ENCODE measurements at places on chromosomes 5 and 9. TPM values are rescaled to one million over a fixed set of nuclear protein-coding genes. Genes with fewer than 3 reads are reported as not detected.

- H3K4me3 ChIP-seq = no peak overlapping the region
- H3K36me3 ChIP-seq = peaks cover 8% of the 10 kb centered on the region
- H3K27me3 ChIP-seq = peaks cover 67% of the 10 kb centered on the region
- H3K4me1 ChIP-seq = peaks cover 23% of the 10 kb centered on the region
These were observed 8.2 kb downstream of the NR2F1-AS1 start for GRCh38 chr5:93572608-93573353.

EIF4EBP3 gene
- polyA plus RNA-seq = 79.6 TPM

GRCh38 chr5:151107738-151108520 lies 27.1 kb upstream of the TNIP1 start:
- H3K4me1 ChIP-seq = peaks cover 4% of the 10 kb centered on the region
- no peak overlapping the region for H3K4me3 ChIP-seq
- no peaks in the 10 kb centered on the region for H3K27me3 ChIP-seq
- no peak for DNase-seq

CBY3 gene
- 0.62 TPM for polyA plus RNA-seq

GRCh38 chr5:72369301-72369700 lies 49.1 kb downstream of the PTCD2 start:
- no peak overlapping the region for H3K27ac ChIP-seq
- peaks cover 7% of the 10 kb centered on the region for H3K36me3 ChIP-seq
- no peaks in the 10 kb centered on the region for H3K4me1 ChIP-seq

DNA sequence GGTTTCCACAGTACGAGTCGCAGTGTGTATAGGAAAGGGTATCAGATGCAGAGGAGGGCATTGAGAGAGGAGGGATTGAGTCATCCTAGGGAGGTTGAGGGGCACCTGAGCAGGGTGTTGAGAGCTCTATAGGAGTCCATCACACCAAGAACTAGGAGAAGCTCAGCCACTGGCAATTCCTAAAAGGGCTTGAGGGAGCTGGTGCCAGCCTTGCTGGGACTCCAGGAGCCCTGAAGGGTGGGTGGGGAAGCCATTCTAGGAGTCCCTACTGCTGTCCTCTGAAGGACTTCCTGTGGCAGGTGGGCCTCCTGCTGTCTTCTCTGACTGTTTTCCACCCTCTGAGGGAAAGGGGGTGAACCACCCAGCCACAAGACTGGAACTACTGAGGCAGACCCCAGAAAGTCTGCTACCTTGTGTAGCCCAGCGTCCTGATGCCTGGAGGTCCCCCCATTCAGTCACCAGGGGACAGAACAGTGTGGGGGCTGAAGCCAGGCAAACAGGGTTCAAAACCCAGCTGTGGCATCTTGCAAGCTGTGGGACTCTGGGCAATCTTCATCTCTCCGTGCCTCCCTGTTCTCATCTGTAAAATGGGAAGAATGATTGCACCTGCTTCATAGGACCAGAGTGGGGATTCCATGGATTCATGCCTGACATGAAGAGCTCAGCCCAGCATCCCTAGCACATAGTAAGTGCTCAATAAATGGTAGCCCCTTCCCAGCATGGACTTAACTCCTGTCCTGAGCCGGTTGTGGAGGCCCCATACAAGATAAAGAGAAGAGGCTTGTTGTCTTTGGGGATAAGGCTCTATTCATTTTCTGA lies 149.5 kb downstream of the C9orf50 start:
- no peak for DNase-seq
- no peaks in the 10 kb centered on the region for H3K36me3 ChIP-seq
- peaks cover 6% of the 10 kb centered on the region for H3K4me1 ChIP-seq

WDR38 gene
- not detected for polyA plus RNA-seq

DNA sequence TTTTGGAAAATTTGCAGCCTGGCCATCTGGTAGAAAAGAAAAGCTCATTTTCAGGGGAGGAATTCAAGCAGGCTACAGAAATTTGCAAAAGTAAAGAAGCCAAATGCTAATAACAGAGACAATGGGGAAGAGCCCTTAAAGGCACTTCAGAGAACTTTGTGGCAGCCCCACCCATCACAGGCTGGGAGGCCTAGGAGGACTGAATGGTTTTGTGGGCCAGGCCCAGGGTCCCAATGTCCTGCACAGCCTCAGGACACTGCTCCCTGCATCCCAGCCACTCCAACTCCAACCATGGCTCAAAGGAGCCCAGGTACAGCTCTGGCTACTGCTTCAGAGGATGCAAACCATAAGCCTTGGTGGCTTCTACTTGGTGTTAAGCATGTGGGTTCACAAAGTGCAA lies 44.3 kb downstream of the PTPDC1 start:
- H3K27ac ChIP-seq = no peak overlapping the region
- no peaks in the 10 kb centered on the region for H3K4me1 ChIP-seq
- no peak overlapping the region for H3K4me3 ChIP-seq
- DNase-seq = no peak

PFN3 gene
- not detected for polyA plus RNA-seq

TAF11L10 gene
- polyA plus RNA-seq = not detected

DNA sequence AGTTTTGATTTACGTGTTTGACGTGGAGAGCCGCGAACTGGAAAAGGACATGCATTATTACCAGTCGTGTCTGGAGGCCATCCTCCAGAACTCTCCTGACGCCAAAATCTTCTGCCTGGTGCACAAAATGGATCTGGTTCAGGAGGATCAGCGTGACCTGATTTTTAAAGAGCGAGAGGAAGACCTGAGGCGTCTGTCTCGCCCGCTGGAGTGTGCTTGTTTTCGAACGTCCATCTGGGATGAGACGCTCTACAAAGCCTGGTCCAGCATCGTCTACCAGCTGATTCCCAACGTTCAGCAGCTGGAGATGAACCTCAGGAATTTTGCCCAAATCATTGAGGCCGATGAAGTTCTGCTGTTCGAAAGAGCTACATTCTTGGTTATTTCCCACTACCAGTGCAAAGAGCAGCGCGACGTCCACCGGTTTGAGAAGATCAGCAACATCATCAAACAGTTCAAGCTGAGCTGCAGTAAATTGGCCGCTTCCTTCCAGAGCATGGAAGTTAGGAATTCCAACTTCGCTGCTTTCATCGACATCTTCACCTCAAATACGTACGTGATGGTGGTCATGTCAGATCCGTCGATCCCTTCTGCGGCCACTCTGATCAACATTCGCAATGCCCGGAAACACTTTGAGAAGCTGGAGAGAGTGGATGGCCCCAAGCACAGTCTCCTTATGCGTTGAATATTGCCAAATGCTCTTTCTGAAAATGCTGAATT lies 850 bp downstream of the RRAGA start:
- peaks cover 54% of the 10 kb centered on the region for H3K4me1 ChIP-seq
- H3K36me3 ChIP-seq = peaks cover 10% of the 10 kb centered on the region
- peak overlapping the region; percentile 97 for H3K4me3 ChIP-seq
- peak overlapping the region; percentile 96 for H3K27ac ChIP-seq
- no peak for DNase-seq
- no peaks in the 10 kb centered on the region for H3K27me3 ChIP-seq

DNA sequence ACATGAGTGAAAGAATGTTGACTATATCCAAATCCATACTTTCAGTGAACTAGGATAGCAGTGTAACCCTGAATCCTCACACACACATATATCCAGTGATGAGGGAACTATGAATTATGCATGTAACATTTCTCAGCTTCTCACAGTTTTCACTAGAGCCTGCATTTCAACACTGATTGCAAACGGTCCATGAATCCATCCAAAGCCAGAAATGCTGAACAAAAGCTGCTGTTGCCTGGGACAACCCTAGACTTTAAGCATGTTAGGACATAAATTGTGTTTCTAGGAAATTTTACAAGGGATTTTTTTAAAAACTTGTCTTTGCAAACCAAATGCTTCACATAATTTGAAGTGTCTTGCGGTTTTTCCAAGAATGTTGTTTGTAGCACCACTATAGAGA lies 2010.0 kb upstream of the WWC1 start:
- no peak overlapping the region for H3K4me3 ChIP-seq
- no peaks in the 10 kb centered on the region for H3K36me3 ChIP-seq

DNA sequence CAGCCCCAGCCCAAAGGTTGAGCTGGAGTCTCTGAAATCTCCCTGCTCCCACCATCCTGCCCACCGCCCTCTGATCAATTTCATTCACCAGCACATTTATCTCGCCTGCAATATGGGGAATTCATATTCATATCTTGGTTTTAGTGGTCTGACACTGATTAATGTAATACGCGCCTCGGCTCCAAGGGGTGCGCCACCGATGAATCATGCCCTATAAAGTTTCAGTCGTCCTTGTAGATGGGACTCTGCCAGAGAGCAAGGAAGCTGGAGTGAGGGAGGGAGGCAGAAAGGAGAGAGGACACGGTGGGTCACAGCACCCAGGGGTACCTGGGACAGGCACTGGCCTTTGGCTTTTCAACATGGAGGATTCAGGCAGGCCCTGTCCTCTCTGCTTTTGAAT lies 8.9 kb downstream of the IRX1 start:
- peaks cover 6% of the 10 kb centered on the region for H3K4me1 ChIP-seq
- H3K27ac ChIP-seq = no peak overlapping the region
- DNase-seq = no peak
- peaks cover 62% of the 10 kb centered on the region for H3K27me3 ChIP-seq
- H3K36me3 ChIP-seq = peaks cover 12% of the 10 kb centered on the region
- H3K4me3 ChIP-seq = no peak overlapping the region

DNA sequence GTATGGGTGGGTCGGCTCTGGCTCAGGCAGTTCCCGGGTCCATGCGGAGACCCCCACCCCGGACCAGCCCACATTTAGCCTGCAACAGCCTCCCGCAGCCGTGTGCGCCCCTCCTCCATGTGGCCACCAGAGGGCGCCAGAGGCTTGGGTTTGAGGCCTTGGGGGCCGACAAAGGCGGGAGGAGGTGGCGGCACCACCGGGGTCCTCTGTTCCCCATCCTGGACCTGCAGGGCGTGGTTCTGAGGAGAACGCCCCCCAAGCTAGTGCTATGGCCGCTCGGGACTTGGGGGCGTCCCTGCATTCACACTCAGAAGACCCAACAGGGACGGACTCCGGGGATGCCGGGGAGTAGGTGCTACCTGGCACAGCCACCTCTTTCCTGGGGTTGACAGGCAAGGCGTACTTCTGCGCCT lies 16.5 kb downstream of the ASS1 start:
- DNase-seq = peak; percentile 71
- H3K27me3 ChIP-seq = peaks cover 9% of the 10 kb centered on the region
- H3K36me3 ChIP-seq = no peaks in the 10 kb centered on the region
- H3K4me1 ChIP-seq = peaks cover 4% of the 10 kb centered on the region
- H3K4me3 ChIP-seq = no peak overlapping the region

GRCh38 chr5:144844086-144844485 lies 673.4 kb downstream of the KCTD16 start:
- H3K27me3 ChIP-seq = no peaks in the 10 kb centered on the region
- no peaks in the 10 kb centered on the region for H3K36me3 ChIP-seq
- H3K4me3 ChIP-seq = no peak overlapping the region
- no peaks in the 10 kb centered on the region for H3K4me1 ChIP-seq
- H3K27ac ChIP-seq = no peak overlapping the region
- DNase-seq = no peak

DNA sequence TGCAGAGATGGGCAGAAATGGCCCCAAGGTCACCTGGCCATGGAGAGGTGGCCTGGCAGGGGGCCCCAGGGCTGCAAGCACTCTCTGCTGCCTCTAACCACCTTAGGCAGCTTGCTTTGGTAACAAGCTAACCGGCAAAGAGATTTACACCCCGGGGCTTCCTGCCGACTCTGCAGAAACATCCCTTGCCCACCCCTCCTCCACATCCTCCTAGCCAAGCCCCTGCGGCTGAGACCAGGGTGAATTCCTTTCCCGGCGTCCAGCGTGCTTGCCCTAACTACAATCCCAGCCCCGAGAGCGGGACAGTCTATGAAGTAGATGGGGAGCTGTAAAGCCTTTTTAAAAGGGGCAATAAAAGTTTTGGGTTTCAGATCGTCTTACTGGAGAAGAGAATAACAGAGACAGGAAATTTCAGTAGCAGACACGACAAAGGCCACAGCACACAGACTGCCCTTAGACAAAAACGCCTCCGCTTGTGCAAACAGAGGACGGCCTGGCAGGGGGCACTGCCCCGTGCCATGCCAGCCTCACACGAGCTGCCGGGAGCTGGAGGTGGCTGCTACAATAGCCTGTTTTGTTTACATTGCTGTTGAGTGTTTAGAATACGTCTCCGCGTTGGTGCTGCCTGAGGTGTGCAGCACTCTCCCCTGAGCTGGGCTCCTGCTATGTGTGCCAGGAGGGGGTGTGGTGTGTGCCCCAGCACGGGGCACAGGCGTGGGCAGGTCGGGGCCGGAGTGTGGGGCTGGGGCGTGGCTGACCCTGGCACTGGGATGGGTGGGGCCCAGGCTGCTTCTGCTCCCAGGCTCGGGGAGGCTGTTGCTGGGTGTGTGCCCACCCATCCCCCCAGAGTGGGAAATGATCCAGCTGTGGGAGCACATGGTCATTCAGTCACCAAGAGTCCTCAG lies 15.3 kb downstream of the MYMK start:
- peak overlapping the region; percentile 92 for H3K4me3 ChIP-seq
- peak overlapping the region; percentile 91 for H3K27ac ChIP-seq

DNA sequence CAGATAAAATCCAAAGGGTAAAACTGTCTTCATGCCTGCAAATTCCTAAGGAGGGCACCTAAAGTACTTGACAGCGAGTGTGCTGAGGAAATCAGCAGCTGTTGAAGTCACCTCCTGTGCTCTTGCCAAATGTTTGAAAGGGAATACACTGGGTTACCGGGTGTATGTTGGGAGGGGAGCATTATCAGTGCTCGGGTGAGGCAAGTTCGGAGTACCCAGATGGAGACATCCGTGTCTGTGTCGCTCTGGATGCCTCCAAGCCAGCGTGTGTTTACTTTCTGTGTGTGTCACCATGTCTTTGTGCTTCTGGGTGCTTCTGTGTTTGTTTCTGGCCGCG lies 727 bp upstream of the ADRB2 start:
- H3K36me3 ChIP-seq = no peaks in the 10 kb centered on the region
- H3K4me1 ChIP-seq = peaks cover 42% of the 10 kb centered on the region
- H3K4me3 ChIP-seq = peak overlapping the region; percentile 90
- H3K27me3 ChIP-seq = peaks cover 1% of the 10 kb centered on the region
- DNase-seq = no peak

EDIL3 gene
- not detected for polyA plus RNA-seq

- H3K27ac ChIP-seq = no peak overlapping the region
- peaks cover 33% of the 10 kb centered on the region for H3K4me1 ChIP-seq
- DNase-seq = no peak
- H3K4me3 ChIP-seq = no peak overlapping the region
- H3K27me3 ChIP-seq = no peaks in the 10 kb centered on the region
These were observed 24.3 kb downstream of the ABCA1 start for GRCh38 chr9:104903609-104904008.

SLC22A4 gene
- not detected for polyA plus RNA-seq

Measured in naive thymus-derived CD8-positive, alpha-beta T cell (primary cell).